ENCODE measurements at places on chromosomes 3 and 15. TPM values are rescaled to one million over a fixed set of nuclear protein-coding genes. Genes with fewer than 3 reads are reported as not detected.

The MYO5C gene
- total RNA-seq = 5.3 TPM

DNA sequence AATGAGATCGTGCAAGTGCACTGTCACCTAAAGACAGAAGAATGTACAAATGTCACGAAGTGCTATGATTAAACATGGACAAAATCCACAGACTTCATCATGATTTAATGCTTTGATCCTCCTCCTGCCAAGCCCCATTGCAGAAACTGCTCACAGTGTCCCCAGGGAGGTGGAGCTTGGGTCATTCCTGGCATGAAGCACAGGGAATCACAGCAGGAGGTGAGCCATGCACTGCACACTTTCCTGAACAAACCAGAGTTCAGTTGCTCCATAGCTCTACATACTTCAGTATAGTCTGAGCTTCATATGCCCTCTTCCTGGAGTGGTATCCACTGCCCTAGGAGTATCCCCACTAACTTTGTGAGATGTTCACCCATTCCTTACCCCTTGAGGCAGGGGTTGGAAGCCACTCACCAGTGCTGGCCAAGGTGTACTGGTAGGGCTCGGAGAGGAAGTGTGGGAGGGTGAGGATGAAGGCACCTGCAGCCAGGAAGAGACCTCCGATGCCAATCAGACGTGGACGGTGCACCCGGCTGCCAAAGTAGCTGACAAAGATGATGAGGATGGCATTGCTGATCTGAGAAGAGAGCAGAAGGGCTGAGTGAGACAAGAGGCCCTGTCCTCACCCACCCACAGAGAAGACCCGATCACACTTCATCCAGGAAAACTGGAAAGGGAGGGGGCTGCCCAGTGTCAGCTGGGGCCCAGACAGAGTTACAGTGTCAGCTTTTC, 56.3 kb downstream of the SLCO2A1 start:
- no peaks in the 10 kb centered on the region for H3K4me1 ChIP-seq
- no peaks in the 10 kb centered on the region for H3K36me3 ChIP-seq
- H3K27me3 ChIP-seq = no peaks in the 10 kb centered on the region
- DNase-seq = no peak

GRCh38 chr3:145094355-145094941, 1066.5 kb downstream of the PLOD2 start:
- no peak overlapping the region for H3K4me3 ChIP-seq
- no peaks in the 10 kb centered on the region for H3K36me3 ChIP-seq
- no peak overlapping the region for H3K27ac ChIP-seq
- peak; percentile 41 for DNase-seq
- no peaks in the 10 kb centered on the region for H3K4me1 ChIP-seq
- no peaks in the 10 kb centered on the region for H3K27me3 ChIP-seq

DNA sequence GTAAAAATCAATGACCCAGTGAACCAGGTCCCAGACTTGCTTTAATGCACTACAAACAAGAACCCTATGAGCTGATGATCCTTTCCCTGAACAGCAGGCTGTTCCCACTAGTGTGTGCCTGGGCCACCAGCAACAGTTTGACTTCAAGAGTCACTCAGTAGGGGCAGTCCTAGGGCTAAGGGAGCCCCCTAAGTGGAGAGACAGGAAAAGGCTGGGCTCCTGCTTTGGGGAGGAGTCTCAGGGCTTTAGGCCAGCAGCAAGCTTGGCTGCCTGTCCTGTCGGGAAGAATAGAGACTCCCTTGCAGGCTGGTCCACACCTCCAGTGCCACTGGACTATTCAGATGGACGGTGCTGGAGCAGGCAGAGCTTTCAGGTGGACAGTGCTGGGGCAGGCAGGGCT, 29.4 kb upstream of the ADCY5 start:
- DNase-seq = no peak
- peaks cover 3% of the 10 kb centered on the region for H3K27me3 ChIP-seq
- H3K36me3 ChIP-seq = no peaks in the 10 kb centered on the region
- no peaks in the 10 kb centered on the region for H3K4me1 ChIP-seq
- H3K27ac ChIP-seq = no peak overlapping the region
- no peak overlapping the region for H3K4me3 ChIP-seq

DNA sequence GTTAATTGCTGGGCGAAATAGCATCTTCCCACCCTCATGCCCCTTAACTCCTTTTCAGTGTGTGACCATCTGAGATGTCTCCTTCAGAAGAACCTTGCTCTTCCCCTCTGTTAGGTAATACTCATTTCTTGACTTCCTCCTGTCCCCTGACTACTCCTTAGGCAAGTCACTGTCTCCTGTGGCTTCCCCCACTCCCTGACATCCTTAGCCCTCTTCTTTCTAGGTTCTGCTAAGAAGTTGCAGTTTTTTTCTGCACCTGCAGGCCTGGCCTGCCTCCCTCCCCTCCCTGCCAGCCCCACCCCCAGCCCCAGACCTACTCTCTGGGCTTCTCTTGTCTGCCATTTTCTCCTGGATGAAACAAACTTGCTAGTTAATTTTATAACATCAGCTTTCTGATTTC, 15.2 kb upstream of the EID1 start:
- no peaks in the 10 kb centered on the region for H3K4me1 ChIP-seq
- DNase-seq = no peak
- H3K27me3 ChIP-seq = no peaks in the 10 kb centered on the region
- no peaks in the 10 kb centered on the region for H3K36me3 ChIP-seq

GRCh38 chr15:78291698-78292097, 7.7 kb downstream of the SKIC8 start:
- H3K4me1 ChIP-seq = no peaks in the 10 kb centered on the region
- H3K36me3 ChIP-seq = peaks cover 50% of the 10 kb centered on the region
- H3K27me3 ChIP-seq = no peaks in the 10 kb centered on the region
- H3K27ac ChIP-seq = no peak overlapping the region

DNA sequence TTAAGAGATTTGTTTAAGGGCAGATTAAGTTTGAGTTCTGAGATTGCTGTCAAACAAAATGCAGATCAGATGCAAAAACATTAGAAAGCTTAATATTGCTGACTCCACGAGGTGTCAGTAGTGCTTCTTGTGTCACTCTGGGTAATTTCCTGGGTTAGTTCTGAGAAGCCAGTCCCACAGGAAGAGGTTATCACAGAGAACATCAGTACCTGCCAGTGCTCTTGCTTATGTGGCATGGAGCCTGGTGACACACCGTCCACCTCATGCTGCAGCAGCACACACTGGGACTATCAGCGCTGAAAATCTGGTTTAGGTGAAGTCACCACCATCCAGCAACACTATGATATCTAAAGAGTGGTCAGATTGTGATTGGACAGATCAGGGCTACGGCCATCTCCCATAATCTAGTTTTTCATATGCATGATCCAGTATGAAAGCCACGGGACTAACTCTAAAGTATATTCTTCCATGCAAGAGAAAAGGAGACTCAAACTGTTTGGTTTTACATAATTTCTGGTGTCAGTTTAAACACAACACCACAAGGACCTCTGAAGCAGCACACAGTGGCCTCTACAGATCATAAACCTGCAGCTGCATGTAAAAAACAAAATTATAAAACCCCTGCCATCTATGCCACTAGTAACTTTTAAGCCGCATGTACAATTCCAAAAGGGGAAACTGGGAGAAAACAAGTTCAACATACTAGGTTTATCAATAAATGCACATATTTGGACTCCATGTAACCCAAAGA, 36.1 kb upstream of the MYO5C start:
- no peak overlapping the region for H3K27ac ChIP-seq
- H3K36me3 ChIP-seq = peaks cover 4% of the 10 kb centered on the region
- peak; percentile 43 for DNase-seq
- H3K4me1 ChIP-seq = no peaks in the 10 kb centered on the region
- H3K4me3 ChIP-seq = no peak overlapping the region
- no peaks in the 10 kb centered on the region for H3K27me3 ChIP-seq

GRCh38 chr3:129746629-129747028, 140.2 kb upstream of the PLXND1 start:
- no peak for DNase-seq
- H3K27ac ChIP-seq = no peak overlapping the region
- H3K36me3 ChIP-seq = peaks cover 2% of the 10 kb centered on the region
- no peaks in the 10 kb centered on the region for H3K4me1 ChIP-seq
- H3K27me3 ChIP-seq = no peaks in the 10 kb centered on the region

- no peaks in the 10 kb centered on the region for H3K36me3 ChIP-seq
- no peaks in the 10 kb centered on the region for H3K4me1 ChIP-seq
These were observed 63.3 kb downstream of the AQP9 start for GRCh38 chr15:58201516-58201915.

DNA sequence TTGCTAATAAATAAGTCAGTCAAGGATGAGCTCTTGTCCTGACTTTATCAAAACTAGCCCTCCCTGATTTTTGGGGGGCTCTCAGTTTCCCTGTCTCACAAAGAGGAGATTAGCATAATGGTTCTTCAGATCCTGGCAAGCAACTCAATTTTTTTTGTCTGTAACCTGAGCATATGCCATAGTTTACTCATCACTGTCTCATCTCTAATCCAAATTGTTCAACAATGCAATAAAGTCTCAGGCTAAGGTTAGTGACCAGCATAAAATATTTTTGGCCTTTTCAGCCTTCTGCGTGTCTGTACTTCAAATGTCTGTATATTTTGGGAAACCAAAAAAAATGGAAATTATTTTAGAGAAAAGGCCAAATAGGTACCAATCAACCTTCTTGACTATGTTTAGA, 465.6 kb upstream of the TPRG1 start:
- no peaks in the 10 kb centered on the region for H3K4me1 ChIP-seq
- no peak overlapping the region for H3K4me3 ChIP-seq
- DNase-seq = no peak
- H3K27ac ChIP-seq = no peak overlapping the region
- no peaks in the 10 kb centered on the region for H3K27me3 ChIP-seq
